ENCODE measurements at places on chromosomes 3 and 15. TPM values are rescaled to one million over a fixed set of nuclear protein-coding genes. Genes with fewer than 3 reads are reported as not detected.

The LSAMP gene
- 24.6 TPM for total RNA-seq

The C3orf85 gene
- not detected for total RNA-seq

The LRRC31 gene
- total RNA-seq, result not detected

The MED12L gene
- 5.2 TPM for total RNA-seq

The DLL4 gene
- total RNA-seq, result 4.9 TPM

The PARP9 gene
- total RNA-seq, result 44.2 TPM

The BNC1 gene
- total RNA-seq, result 0.55 TPM

The FANCI gene
- total RNA-seq, result 7.5 TPM

DNA sequence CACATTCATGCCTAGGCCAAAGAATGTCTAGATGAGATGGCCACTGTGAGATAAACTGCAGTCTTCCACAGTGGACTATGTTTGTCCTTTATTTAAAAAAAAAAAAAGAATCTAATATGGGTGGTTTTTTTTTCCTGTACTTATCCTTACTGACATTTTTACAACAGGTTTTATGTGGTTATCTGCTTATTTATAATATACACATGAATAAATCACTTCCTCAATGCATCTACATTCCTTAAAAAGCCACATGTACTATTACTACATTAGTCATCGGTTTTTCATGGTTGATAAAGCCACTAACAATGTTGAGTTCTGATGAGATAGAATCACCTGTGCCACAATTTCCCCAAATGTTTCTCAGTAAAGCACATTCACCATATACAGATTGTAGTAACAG, 341.3 kb upstream of the THBS1 start:
- no peak for DNase-seq

GRCh38 chr3:27239951-27240350, 129.2 kb downstream of the NEK10 start:
- DNase-seq, result no peak

GRCh38 chr3:15520185-15520584, 1.3 kb downstream of the COLQ start:
- DNase-seq, result no peak

GRCh38 chr3:197363553-197364409, 65.4 kb upstream of the DLG1 start:
- DNase-seq, result no peak

- no peak for DNase-seq
Observed at GRCh38 chr15:77832874-77833273, 200.2 kb upstream of the LINGO1 start.

GRCh38 chr15:87348746-87349145, 907.8 kb downstream of the NTRK3 start:
- DNase-seq, result no peak

GRCh38 chr3:159832024-159832423, 156.6 kb upstream of the IL12A start:
- no peak for DNase-seq

DNA sequence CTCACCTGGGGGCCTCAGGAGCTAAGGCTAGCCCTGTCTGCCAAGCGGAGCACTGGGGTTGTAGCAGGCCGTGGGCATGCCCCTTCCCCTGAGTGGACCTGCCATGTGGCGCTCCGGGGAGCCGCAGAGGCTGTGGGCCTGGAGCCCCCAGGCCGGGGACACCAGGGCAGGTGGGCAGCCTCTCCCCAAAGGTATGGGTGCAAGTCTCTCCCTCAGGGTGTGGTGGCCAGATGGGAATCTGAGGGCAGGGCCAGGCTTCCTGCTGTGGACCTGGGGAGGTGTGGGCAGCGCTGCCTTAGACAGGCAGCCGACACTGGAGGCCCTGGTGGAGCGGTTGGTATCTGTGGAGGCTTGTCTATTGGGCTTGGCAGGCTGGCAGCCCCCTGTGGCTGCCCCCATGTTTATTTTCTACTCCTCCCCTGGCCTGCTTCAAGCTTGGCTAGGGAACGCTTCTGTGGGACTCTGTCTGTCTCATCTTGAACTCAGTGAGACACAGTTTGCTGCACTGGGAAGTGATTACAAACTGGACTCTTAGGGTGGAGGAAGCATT, 5.9 kb downstream of the ACVR2B start:
- DNase-seq, result no peak

GRCh38 chr3:150097588-150097890, 126.8 kb upstream of the PFN2 start:
- no peak for DNase-seq

- no peak for DNase-seq
Observed at GRCh38 chr15:29849218-29849617, 26.9 kb upstream of the TJP1 start.

GRCh38 chr15:90822204-90822955, 46.0 kb upstream of the FURIN start:
- no peak for DNase-seq

DNA sequence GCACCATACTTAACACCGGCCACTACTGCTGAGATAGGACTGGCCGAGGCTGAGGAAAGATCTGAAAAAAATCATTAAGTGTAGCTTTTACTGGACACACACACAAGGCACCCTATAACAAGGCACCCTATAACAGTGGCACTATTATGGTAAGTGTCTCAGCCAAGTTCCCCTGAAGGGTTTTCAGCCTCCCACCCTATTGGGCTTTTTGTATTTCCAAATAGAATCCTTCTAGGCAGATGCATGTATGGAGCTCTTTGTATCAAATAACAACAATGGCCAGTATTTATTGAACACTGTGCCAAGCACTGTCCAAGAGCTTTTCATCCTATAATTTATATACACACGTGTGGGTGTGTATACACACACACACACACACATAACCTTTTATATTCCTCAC, 6.7 kb upstream of the DNAJA4 start:
- no peak for DNase-seq

GRCh38 chr3:38137615-38138348, 679 bp upstream of the MYD88 start:
- no peak for DNase-seq

GRCh38 chr3:125141596-125142419, 70.7 kb downstream of the SLC12A8 start:
- DNase-seq, result peak; percentile 53

GRCh38 chr3:37538747-37539146, 322.9 kb upstream of the CTDSPL start:
- DNase-seq, result no peak

DNA sequence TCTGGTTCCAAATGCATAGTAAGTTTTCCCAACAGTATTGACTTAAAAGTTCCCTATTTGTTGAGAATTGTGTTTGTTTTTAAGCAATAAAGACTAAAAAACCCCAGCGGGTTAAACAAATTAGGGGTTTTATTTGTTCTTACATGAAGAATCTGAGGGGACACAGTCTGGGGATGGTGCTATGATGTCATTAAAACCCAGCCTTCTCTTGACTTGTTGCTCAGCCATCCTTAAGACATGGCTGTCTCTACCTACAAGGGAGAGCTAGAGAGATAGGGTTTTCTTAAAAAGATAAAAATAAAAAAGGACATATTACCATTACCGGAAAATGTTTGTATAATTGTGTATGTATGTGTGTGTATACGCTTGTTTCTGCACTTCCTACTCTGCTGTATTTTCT, 11.7 kb upstream of the ARL14 start:
- DNase-seq, result no peak

GRCh38 chr3:39272191-39272590, 7.6 kb downstream of the CX3CR1 start:
- DNase-seq, result no peak

DNA sequence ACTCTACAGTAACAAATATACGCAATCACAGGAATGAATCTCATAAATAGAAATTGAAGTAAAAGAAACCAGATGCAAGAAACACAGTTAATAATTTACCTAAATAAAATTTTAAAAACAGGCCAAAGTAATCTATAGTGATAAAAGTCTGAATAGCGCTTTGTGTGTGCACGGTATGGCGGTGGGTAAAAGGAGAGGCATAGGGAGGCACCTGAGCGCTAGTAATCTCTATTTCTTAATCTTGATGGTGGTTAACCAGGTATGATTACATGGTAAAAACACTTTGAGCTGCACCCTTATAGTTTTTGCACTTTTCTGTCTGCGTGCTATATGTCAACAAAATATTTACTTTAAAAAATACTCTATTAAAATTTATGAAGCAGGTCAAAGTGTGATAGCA, 198.1 kb upstream of the SATB1 start:
- DNase-seq, result no peak

DNA sequence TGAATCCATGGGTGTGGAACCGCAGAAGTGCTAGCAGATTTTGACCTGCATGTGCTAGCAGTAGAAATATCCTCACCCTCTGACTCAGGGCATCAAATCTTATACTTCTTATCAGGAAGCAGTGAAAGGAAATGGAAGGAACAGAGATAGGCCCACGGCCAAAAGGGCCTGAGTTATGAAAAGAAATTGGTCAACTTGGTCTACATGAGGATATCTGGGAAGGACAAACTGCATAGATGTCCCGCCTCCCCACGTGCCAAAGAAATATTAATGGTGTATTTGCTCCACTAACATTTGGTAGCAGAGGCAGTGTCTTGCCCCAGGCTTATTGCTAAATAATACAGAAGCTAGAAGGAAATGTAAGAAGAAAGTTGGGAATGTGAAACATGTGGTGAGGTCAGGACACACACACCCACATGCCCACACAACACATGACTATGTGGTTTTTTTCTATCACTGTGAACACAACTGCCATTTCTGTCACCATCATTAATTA, 93.6 kb upstream of the COL8A1 start:
- peak; percentile 61 for DNase-seq

DNA sequence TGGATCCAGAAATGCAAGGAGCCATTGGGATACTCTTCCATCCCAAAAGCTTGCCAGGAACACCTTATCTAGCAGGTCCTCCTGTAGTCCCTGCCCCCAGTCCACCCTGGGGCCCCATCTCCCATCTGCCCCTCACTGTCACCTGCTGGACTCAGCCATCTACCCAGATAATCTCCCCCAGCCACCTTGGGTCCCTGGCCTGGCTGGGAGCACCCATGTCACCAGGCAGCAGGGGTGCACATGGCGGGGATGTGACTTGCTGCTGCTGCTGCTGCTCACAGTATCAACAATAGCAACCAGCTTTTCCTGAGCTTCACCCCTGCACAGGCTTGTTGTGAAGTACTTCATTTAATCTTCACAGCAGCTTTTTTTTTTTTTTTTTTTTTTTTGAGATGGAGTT, 12.6 kb downstream of the PTH1R start:
- no peak for DNase-seq

Measured in adrenal gland (tissue), 19 donors.